RPMI7951 (cell line): ENCODE measurements at places on chromosomes 13 and 19. TPM values are rescaled to one million over a fixed set of nuclear protein-coding genes. Genes with fewer than 3 reads are reported as not detected.

Gene ZNF431
- 3.8 and 4.0 TPM in 2 replicates for total RNA-seq

Gene PALM3
- total RNA-seq = under 0.01 TPM in 2 replicates

Gene DMKN
- total RNA-seq = 2.9 TPM in 1 of 2 replicates, not detected in the other

Gene RUBCNL
- not detected in 2 replicates for total RNA-seq

Gene KMT2B
- total RNA-seq = 6.8 and 7.4 TPM in 2 replicates

Gene IZUMO1
- 0.12 TPM in 1 of 2 replicates, not detected in the other for total RNA-seq

Gene ACER1
- not detected in 2 replicates for total RNA-seq

Gene LILRA5
- not detected in 2 replicates for total RNA-seq

Gene GDF15
- total RNA-seq = 1.4 and 1.6 TPM in 2 replicates

Gene ETV2
- 0.39 and 1.1 TPM in 2 replicates for total RNA-seq

Gene TUBB4A
- total RNA-seq = 0.20 TPM in 1 of 2 replicates, not detected in the other

Gene ATP8B3
- total RNA-seq = 5.5 and 7.8 TPM in 2 replicates

Gene PSG2
- total RNA-seq = not detected in 2 replicates

Gene ZNF429
- total RNA-seq = 8.1 and 9.6 TPM in 2 replicates

Gene CBARP
- total RNA-seq = 0.48 and 0.88 TPM in 2 replicates

Gene SYT5
- total RNA-seq = 0.10 and 0.36 TPM in 2 replicates

Gene C19orf38
- 0.36 TPM in 1 of 2 replicates, not detected in the other for total RNA-seq

Gene SBK2
- total RNA-seq = not detected in 2 replicates

Gene IGFL2
- total RNA-seq = not detected in 2 replicates

Gene SIGLEC6
- not detected in 2 replicates for total RNA-seq

Gene KRI1
- 10.1 and 12.1 TPM in 2 replicates for total RNA-seq
